Neural crest cell (in vitro differentiated cells): ENCODE measurements at places on chromosomes 3 and 15.

DNA sequence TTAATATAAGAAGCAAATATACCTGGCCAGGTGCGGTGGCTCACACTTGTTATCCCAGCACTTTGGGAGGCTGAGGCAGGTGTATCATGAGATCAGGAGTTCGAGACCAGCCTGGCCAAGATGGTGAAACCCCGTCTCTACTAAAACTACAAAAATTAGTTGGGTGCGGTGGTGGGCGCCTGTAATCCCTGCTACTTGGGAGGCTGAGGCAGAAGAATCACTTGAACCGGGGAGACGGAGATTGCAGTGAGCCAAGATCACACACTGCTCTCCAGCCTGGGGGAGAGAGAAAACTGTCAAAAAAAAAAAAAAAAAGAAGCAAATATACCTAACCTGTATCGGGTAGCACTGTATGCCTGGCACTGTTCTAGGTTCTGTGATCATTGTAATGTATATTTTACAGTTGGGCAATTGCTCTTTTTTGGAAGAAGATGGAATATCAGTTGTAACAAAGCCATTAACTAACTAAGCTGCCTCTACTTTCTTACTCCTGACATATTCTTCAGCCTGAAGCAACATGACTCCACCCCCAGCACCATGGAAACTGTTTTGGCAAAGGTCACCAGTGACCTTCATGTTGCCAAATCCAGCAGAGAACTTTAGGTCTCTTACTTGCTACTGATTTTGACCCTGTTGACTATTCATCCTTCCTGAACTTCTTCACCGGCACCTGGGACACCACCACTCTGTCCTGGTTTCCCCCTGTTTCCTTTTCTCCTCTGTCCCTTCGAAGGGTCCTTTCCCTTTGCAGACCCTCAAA lies 203.8 kb downstream of the RPLP1 start:
- no peak overlapping the region for H3K4me3 ChIP-seq
- H3K4me1 ChIP-seq = no peaks in the 10 kb centered on the region
- H3K27me3 ChIP-seq = peaks cover 11% of the 10 kb centered on the region
- no peak overlapping the region for H3K27ac ChIP-seq
- no peak for DNase-seq

GRCh38 chr3:154720921-154721320 lies 290.9 kb upstream of the GPR149 start:
- no peak overlapping the region for H3K27ac ChIP-seq
- H3K4me1 ChIP-seq = no peaks in the 10 kb centered on the region
- no peak for DNase-seq
- no peak overlapping the region for H3K4me3 ChIP-seq
- H3K36me3 ChIP-seq = no peaks in the 10 kb centered on the region
- no peaks in the 10 kb centered on the region for H3K27me3 ChIP-seq

DNA sequence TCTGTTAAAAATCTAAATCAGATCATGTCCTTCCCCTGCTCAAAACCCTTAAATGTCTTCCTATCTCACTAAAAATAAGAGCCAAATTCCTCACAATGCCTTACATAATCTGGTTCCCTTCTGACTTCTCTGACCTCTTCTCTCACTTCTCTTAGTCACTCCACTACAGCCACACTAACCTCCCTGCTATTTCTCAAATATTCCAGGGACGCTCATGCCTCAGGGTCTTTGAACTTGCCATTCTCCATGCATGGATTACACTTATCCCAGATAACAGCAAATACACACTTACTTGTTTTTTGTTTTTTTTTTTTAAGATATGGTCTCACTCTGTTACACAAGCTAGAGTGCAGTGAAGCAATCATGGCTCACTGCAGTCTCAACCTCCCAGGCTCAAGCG lies 8.5 kb downstream of the TP53BP1 start:
- H3K36me3 ChIP-seq = peaks cover 25% of the 10 kb centered on the region
- H3K4me1 ChIP-seq = peaks cover 5% of the 10 kb centered on the region
- no peak for DNase-seq
- no peak overlapping the region for H3K4me3 ChIP-seq
- H3K27me3 ChIP-seq = no peaks in the 10 kb centered on the region

DNA sequence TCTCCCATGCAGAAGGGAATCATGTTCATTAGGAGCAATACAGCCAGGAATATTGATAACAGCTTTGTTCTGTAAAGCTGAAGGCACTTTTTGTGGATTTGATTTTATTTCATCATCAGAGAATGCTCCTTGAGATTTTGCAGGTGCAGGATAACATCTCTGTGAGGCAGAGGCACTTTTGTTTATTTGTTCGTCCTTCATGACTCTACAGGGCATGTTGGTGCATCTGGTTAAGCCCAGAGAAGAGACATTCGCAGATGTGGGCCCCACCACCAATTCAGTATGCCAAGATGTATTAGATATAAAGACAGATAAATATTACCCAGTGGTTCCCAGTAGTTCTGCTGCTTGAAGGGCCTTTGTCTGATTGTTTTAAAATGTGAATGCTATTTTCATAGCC lies 368.1 kb upstream of the SEMA6D start:
- H3K4me3 ChIP-seq = no peak overlapping the region
- no peaks in the 10 kb centered on the region for H3K36me3 ChIP-seq
- no peak for DNase-seq
- H3K27ac ChIP-seq = no peak overlapping the region
- H3K27me3 ChIP-seq = no peaks in the 10 kb centered on the region

DNA sequence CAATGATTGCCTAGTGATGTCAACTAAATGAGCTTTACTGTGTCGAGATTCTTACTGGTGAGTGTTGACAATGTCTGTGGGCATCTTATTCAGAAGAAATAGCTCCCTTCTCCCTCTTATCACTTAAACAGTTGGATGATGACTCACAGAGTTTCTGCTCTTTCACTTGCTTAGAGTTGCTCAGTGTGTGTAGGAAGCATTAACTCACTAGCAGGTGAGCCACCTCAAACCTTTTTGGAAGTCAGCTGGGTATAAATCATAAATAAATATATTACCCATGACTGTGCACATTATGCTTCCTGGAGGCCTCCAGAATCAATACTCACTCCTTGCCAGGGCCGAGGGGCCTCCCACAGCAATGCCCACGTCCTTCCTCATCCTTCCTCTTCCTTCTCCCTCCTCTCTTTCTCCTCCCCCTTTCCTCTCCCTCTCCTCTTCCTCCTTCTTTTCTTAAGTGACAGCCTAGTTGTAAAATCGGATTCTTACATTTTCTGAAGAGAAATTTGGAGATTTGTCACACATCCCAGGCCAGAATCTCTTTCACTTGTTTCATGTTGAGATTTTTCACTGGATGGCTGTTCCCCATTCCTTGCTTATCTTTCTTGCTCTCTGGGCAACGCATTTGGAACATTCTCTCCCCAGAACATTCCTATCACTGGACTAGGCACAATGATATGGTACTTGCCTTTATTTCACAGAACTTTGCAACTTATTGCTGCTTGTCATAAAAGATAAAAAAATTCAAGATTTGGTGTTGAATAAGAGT lies 17.5 kb downstream of the SHC4 start:
- H3K4me1 ChIP-seq = peaks cover 3% of the 10 kb centered on the region
- no peaks in the 10 kb centered on the region for H3K36me3 ChIP-seq
- no peak overlapping the region for H3K27ac ChIP-seq
- H3K4me3 ChIP-seq = no peak overlapping the region

GRCh38 chr15:59447367-59447766 lies 9.4 kb downstream of the FAM81A start:
- H3K36me3 ChIP-seq = no peaks in the 10 kb centered on the region
- H3K27ac ChIP-seq = no peak overlapping the region
- no peak for DNase-seq
- peaks cover 6% of the 10 kb centered on the region for H3K4me1 ChIP-seq

DNA sequence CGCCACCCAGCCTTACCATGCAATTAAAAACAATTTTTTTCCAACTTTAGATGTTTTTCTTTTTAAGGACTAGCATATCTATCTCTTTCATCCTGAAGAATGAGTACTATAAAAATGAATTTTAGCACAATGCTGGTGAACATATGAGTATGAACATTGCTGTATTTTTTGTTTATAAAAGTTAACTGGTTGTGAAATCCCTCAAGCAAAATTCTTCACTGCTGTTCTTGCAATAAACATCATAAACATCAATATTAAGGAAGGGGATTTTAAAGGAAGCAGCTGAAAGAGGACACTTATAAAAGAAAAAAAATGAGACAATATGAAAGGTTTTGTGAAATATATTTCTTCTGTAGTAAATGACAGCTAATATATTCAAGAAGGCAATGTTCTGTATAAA lies 3.0 kb downstream of the PLSCR4 start:
- H3K27me3 ChIP-seq = peaks cover 11% of the 10 kb centered on the region
- no peak overlapping the region for H3K27ac ChIP-seq
- no peak overlapping the region for H3K4me3 ChIP-seq
- no peaks in the 10 kb centered on the region for H3K36me3 ChIP-seq
- peaks cover 6% of the 10 kb centered on the region for H3K4me1 ChIP-seq

DNA sequence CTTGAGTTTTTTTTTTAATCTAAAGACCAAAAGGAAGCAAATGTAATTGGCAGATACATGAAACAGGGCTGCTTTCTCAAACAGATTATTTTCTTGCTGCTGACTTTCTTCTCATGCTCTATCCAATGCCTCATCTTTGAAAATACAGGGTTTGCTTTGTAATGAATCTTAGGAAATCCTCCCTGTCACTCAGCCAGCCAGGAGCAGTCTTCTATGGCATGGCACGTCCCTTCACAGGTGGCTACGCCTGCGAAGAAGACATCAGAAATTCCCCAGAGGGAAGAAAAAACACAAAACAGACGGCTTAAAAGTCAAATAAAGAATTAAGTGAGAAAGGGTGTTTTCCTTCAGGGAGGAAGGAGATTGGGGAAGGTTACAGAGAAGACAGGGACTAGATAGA lies 242.5 kb downstream of the IGSF11 start:
- H3K27me3 ChIP-seq = no peaks in the 10 kb centered on the region
- no peak for DNase-seq
- no peak overlapping the region for H3K27ac ChIP-seq

- no peak overlapping the region for H3K4me3 ChIP-seq
- no peak overlapping the region for H3K27ac ChIP-seq
- H3K4me1 ChIP-seq = peaks cover 8% of the 10 kb centered on the region
- H3K27me3 ChIP-seq = peaks cover 3% of the 10 kb centered on the region
Observed at GRCh38 chr3:80233576-80233975, 465.8 kb upstream of the ROBO1 start.

DNA sequence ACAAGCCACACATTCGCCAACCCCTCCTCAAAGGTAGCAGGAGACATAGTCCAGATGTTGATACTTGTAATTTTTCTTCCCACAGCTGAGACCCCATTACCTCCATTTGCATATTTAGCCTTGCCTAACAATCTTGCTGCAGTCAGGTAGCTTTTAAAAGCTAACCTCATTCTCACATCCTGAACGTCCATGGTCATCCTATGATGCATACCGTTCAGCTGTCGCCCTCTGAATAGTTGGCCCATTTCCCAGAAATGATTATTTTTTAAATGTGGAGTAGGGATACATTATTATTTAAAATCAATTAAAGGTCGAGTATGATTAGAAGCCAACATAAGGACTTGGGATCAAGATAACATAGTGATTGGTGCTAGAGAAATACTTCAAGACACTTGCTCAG lies 165.0 kb downstream of the MEX3B start:
- no peaks in the 10 kb centered on the region for H3K27me3 ChIP-seq
- H3K4me3 ChIP-seq = no peak overlapping the region
- DNase-seq = no peak
- peaks cover 6% of the 10 kb centered on the region for H3K36me3 ChIP-seq
- peaks cover 26% of the 10 kb centered on the region for H3K4me1 ChIP-seq

GRCh38 chr15:95606551-95606950 lies 723.9 kb upstream of the NR2F2 start:
- H3K27ac ChIP-seq = no peak overlapping the region
- no peaks in the 10 kb centered on the region for H3K27me3 ChIP-seq
- H3K4me3 ChIP-seq = no peak overlapping the region
- peaks cover 67% of the 10 kb centered on the region for H3K4me1 ChIP-seq
- peaks cover 21% of the 10 kb centered on the region for H3K36me3 ChIP-seq
- no peak for DNase-seq

DNA sequence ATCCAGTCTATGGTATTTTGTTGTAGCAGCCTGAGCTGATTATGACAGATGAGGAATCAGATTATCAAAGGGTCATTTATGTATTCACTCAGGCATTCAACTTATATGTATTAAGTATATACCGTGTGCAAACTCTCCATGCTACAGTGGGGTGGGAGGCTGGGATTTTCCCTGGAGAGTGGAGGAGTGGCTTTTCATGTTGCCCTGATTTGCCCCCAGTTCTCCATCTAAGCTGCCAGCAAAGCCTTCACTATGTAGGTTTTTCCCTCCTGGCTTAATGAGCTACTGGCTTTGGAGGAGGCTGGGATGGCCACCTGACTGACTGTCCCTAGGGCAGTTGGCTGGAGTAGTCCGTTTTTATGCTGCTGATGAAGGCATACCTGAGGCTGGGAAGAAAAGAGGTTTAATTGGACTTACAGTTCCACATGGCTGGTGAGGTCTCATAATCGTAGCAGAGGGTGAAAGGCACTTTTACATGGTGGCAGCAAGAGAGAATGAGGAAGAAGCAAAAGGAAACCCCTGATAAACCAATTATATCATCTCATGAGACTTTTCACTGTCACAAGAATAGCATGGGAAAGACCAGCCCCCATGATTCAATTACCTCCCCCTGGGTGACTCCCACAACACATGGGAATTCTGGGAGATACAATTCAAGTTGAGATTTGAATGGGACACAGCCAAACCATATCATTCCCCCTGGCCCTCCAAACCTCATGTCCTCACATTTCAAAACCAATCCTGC lies 253.9 kb downstream of the RPLP1 start:
- H3K36me3 ChIP-seq = peaks cover 2% of the 10 kb centered on the region
- H3K4me3 ChIP-seq = no peak overlapping the region
- no peak for DNase-seq
- no peak overlapping the region for H3K27ac ChIP-seq
- no peaks in the 10 kb centered on the region for H3K4me1 ChIP-seq

DNA sequence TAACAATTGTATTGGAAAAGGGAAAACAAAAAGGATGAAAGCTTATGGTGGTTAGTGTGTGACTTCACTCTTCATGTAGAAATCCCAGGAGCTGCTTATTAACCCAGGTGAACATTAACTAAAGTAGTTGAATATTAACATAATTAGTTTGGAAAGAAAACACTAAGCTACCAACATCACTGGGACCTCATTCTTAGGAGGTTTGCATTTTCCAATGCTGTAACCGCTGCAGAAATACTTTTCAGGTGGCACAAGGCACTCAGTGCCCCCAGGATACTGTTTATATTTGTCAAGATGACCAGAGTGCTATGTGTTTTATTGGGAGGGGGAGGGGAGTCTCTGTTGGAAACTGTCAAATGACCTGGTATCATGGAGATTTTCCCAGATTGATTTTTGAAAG lies 25.9 kb upstream of the VILL start:
- H3K27ac ChIP-seq = no peak overlapping the region
- DNase-seq = no peak
- peaks cover 15% of the 10 kb centered on the region for H3K4me1 ChIP-seq
- H3K4me3 ChIP-seq = no peak overlapping the region

- DNase-seq = no peak
- H3K27ac ChIP-seq = no peak overlapping the region
- no peaks in the 10 kb centered on the region for H3K27me3 ChIP-seq
- H3K4me3 ChIP-seq = no peak overlapping the region
- no peaks in the 10 kb centered on the region for H3K36me3 ChIP-seq
Observed at GRCh38 chr3:161149529-161149928, 44.4 kb upstream of the B3GALNT1 start.

GRCh38 chr15:62603742-62604141 lies 438.7 kb upstream of the C2CD4B start:
- no peaks in the 10 kb centered on the region for H3K36me3 ChIP-seq
- H3K27me3 ChIP-seq = no peaks in the 10 kb centered on the region
